Glutamatergic neuron (in vitro differentiated cells): ENCODE measurements at places on chromosomes 1 and 21. TPM values are rescaled to one million over a fixed set of nuclear protein-coding genes. Genes with fewer than 3 reads are reported as not detected.

Gene S100A2
- 1.1 TPM for total RNA-seq

Gene IVL
- not detected for total RNA-seq

Gene ACBD3
- total RNA-seq = 33.7 TPM

Gene APCS
- total RNA-seq = not detected

Gene LPAR3
- total RNA-seq = 14.0 TPM

Gene PCSK9
- 2.1 TPM for total RNA-seq

Gene SNRNP40
- total RNA-seq = 68.0 TPM

Gene FMO1
- not detected for total RNA-seq

Gene ERVH48-1
- total RNA-seq = 0.59 TPM

Gene KMO
- total RNA-seq = not detected

Gene ANGPTL3
- not detected for total RNA-seq

Gene GBP6
- total RNA-seq = not detected

Gene MAB21L3
- 0.22 TPM for total RNA-seq

Gene ITLN2
- total RNA-seq = not detected

Gene WDTC1
- 49.4 TPM for total RNA-seq

Gene SLC9C2
- 0.98 TPM for total RNA-seq

Gene RHD
- not detected for total RNA-seq

Gene WLS
- total RNA-seq = 1.5 TPM

Gene INSRR
- total RNA-seq = 6.9 TPM

Gene CELA2B
- not detected for total RNA-seq

Gene LRRC3
- total RNA-seq = 5.8 TPM

Gene GALE
- 32.6 TPM for total RNA-seq

Gene KRTAP13-2
- total RNA-seq = not detected

Gene RBM11
- total RNA-seq = 2.7 TPM

Gene OR2L13
- not detected for total RNA-seq

Gene PCBP3
- 72.7 TPM for total RNA-seq

Gene FALEC
- not detected for total RNA-seq

Gene KLHL17
- 103 TPM for total RNA-seq

Gene FCN3
- not detected for total RNA-seq

Gene OR2T29
- not detected for total RNA-seq

Gene IKBKE
- 0.20 TPM for total RNA-seq

Gene KRTAP19-3
- total RNA-seq = not detected

Gene GSTM5
- total RNA-seq = 0.20 TPM

Gene RORC
- not detected for total RNA-seq

Gene AMY1B
- total RNA-seq = not detected

Gene CLCNKA
- 0.34 TPM for total RNA-seq

Gene FAM151A
- not detected for total RNA-seq

Gene PLA2G2A
- not detected for total RNA-seq

Gene DYNLT5
- 1.4 TPM for total RNA-seq

Gene SPRR1B
- total RNA-seq = not detected

Gene UBE2J2
- total RNA-seq = 88.1 TPM

Gene CSF1
- 0.59 TPM for total RNA-seq

Gene RIPK4
- total RNA-seq = 2.9 TPM

Gene TMPRSS3
- 0.71 TPM for total RNA-seq

Gene BATF3
- total RNA-seq = 0.56 TPM
